ENCODE measurements at places on chromosomes 13 and 19. TPM values are rescaled to one million over a fixed set of nuclear protein-coding genes. Genes with fewer than 3 reads are reported as not detected.

CATSPERD gene
- not detected for total RNA-seq

PPFIA3 gene
- total RNA-seq = 1.5 TPM

BRSK1 gene
- total RNA-seq = 5.2 TPM

ZNF763 gene
- total RNA-seq = 2.2 TPM

PLA2G4C gene
- 4.7 TPM for total RNA-seq

ZFP82 gene
- 8.9 TPM for total RNA-seq

C5AR2 gene
- not detected for total RNA-seq

SBK2 gene
- not detected for total RNA-seq

SCGB2B2 gene
- 0.29 TPM for total RNA-seq

PDX1 gene
- total RNA-seq = not detected

ZNF836 gene
- total RNA-seq = 8.7 TPM

PSG3 gene
- not detected for total RNA-seq
